ENCODE measurements at places on chromosomes 5 and 9.

DNA sequence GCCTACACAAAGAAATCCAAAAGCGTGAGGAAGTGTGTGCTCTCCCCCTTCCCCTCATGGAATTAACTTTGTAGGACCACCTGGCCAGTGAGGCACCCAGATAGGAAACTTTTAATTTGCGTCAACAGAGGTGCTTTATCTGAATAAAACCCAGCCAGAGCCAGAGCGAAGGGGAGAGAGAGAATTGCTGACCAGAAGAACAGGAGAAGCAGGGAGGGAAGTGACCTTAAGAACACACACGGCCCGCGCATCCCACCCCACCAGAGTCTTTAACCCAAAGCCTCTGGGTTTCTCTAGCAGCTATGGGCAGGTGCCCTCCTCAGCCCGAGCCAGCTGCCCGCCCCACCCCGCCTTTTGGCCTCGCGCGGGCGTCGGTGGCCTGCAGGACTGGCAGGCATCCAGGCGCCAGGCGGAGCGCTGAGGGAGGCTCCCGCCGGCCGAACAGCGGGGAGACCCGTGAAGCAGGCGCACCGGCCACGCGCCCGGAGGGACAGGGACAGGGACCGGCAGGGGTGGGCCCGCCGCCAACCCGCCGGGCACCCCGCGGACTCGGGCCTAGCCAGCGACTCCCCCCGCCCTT lies 580 bp downstream of the ERAP1 start:
- DNase-seq: peak; percentile 44

DNA sequence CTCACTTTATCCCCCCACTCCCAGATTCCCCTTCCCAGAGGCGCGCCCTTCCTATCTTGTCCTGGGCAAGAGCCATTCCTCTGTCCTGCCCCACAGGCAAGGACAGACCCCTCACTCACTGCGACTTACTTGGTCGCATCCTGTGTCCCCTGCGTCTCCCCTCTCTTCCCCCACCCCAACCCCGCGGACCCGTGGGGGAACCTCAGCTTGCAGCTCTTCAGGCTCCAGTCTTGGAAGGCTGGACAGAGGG lies 542 bp downstream of the GGTA1 start:
- no peak for DNase-seq

GRCh38 chr9:131965103-131965502 lies 114.6 kb downstream of the MED27 start:
- no peak for DNase-seq

- peak; percentile 10 for DNase-seq
Measured at GRCh38 chr5:122415030-122415800, 103.2 kb downstream of the SNCAIP start.
